ENCODE measurements at places on chromosomes 7 and 10. TPM values are rescaled to one million over a fixed set of nuclear protein-coding genes. Genes with fewer than 3 reads are reported as not detected.

GIMAP4 gene
- total RNA-seq, result not detected

ZP3 gene
- total RNA-seq, result 0.99 TPM

RBM48 gene
- total RNA-seq, result 23.8 TPM

HHEX gene
- total RNA-seq, result 2.9 TPM

CALML3 gene
- not detected for total RNA-seq

- no peaks in the 10 kb centered on the region for H3K4me1 ChIP-seq
- no peaks in the 10 kb centered on the region for H3K27me3 ChIP-seq
- H3K4me3 ChIP-seq, result no peak overlapping the region
- H3K27ac ChIP-seq, result no peak overlapping the region
Measured at GRCh38 chr10:88150339-88150738, 286.9 kb downstream of the PTEN start.

- DNase-seq, result no peak
- H3K27me3 ChIP-seq, result no peaks in the 10 kb centered on the region
- H3K36me3 ChIP-seq, result peaks cover 3% of the 10 kb centered on the region
- H3K4me3 ChIP-seq, result no peak overlapping the region
Measured at GRCh38 chr10:79132681-79133381, 64.1 kb downstream of the ZMIZ1 start.

- H3K36me3 ChIP-seq, result no peaks in the 10 kb centered on the region
- no peak overlapping the region for H3K4me3 ChIP-seq
- no peak overlapping the region for H3K27ac ChIP-seq
- H3K4me1 ChIP-seq, result no peaks in the 10 kb centered on the region
Measured at GRCh38 chr10:78672918-78673317, 395.8 kb upstream of the ZMIZ1 start.

DNA sequence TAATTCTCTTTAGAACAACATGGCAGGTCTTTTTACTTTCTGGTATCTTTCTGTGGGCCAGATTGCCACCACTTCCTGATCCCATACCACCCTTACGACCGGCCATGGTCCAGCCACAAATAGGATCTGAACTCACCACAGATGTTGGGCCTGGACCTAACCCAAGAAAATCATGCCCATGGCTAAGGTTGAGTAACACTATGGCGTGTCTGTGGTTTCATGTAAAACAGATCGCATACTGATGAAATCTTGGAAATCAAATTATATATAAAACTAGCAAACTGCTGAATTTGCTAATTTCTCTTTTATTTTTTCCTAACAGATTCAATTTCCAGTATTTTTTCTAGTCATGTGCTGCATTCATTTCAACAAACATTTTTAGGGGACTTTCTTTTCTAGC lies 77.2 kb downstream of the CH25H start:
- H3K27me3 ChIP-seq, result no peaks in the 10 kb centered on the region
- H3K36me3 ChIP-seq, result no peaks in the 10 kb centered on the region
- H3K27ac ChIP-seq, result no peak overlapping the region
- DNase-seq, result peak; percentile 9
- H3K4me3 ChIP-seq, result no peak overlapping the region

DNA sequence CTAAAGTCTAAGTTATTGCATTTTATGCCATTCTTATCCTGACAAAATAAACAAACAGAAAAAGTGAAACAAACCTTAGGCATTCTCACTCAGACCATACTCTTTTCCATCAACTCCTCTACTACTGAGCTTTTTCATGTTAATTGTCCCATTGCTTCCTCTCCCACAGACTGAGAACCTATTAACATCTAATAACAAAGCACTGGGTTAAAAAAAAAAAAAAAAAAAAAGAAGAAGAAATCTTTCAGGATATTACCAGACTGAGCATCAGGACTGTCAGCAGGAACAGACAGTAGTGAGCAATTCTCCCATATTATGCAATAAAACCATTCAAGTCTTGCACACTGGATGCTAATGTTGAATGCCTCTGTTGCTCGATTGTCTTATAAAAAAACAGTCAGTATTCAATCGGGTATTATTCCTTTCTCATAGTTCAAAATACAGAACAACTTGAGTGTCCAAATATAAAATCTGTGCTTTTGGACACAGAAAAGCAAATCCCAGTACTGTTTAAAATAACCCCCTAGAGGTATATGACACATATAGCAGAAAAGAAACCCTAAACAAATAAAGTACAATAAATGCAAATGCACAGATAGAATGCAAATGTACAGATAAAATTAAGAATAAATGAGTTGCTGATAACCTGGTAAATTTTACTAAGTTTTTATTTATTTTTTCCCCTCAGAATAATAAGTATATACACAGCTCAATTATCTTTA lies 531.3 kb upstream of the LRRTM3 start:
- no peaks in the 10 kb centered on the region for H3K27me3 ChIP-seq
- no peak for DNase-seq
- no peak overlapping the region for H3K27ac ChIP-seq
- H3K4me3 ChIP-seq, result no peak overlapping the region

DNA sequence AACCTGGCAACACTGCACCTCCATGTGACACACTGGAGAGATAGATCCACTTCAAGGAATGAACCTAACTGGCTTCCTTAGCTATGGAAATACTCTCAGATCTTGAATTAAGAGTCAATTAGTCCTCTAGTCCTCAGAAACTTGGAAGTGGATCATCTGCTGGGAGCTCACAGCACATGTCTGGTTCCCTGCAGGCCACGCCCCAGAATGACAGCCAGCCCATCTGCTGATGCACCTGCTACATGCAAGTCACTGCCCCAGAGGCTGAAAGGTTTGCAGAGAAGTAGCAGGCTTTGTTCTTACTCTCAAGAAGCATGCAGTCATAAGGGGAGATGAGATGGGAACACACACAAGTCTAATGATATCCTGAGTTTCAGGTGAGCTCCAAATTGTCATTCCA lies 275.9 kb downstream of the SKAP2 start:
- no peak overlapping the region for H3K27ac ChIP-seq
- H3K4me3 ChIP-seq, result no peak overlapping the region
- H3K36me3 ChIP-seq, result no peaks in the 10 kb centered on the region
- H3K27me3 ChIP-seq, result peaks cover 11% of the 10 kb centered on the region
- H3K4me1 ChIP-seq, result no peaks in the 10 kb centered on the region
- no peak for DNase-seq

GRCh38 chr7:112296432-112296831 lies 89.9 kb downstream of the ZNF277 start:
- H3K27me3 ChIP-seq, result no peaks in the 10 kb centered on the region
- no peak overlapping the region for H3K4me3 ChIP-seq
- H3K27ac ChIP-seq, result no peak overlapping the region
- H3K36me3 ChIP-seq, result peaks cover 5% of the 10 kb centered on the region
- peak; percentile 29 for DNase-seq
- H3K4me1 ChIP-seq, result peaks cover 4% of the 10 kb centered on the region

DNA sequence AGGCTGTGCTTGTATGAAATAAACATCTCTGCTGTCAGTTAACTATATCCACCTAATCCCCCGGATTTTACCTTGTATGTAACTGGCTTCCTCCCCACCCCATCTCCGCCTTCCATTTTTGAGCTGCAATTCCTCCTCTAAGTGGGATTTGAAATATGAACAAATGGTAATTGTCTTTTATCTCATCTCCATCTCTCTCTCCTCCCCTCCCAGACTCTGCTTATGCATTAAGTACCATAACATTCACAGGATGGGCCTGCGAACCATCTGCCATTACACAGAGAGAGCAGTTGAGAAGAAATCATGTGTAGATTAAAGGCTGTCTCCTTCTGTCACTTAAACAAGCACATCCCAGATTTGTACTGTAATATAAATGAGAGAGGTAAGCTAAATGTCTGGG lies 1169.9 kb downstream of the TYW1 start:
- no peak overlapping the region for H3K4me3 ChIP-seq
- H3K4me1 ChIP-seq, result no peaks in the 10 kb centered on the region
- no peaks in the 10 kb centered on the region for H3K36me3 ChIP-seq
- no peaks in the 10 kb centered on the region for H3K27me3 ChIP-seq
- no peak overlapping the region for H3K27ac ChIP-seq

Data from SJCRH30 (cell line).